ENCODE measurements at places on chromosomes 16 and 17.

DNA sequence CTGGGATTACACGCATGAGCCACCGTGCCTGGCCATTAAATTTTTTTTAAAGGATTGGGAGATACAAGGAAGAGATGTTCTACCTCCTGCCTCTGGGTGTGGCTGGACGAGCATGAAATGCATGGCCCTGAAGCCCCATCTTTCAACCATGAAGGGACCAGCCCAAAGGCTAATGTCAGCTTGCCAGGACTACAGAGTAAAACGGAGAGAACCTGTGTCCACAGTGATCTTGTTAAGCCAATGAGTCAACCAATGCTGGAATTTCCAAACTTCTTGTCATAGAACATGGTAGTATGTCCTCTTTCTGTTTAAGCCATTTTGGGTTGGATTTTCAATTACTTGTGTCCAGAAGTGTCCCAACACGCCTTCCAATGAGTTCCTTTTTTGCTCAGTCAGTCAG lies 71.3 kb downstream of the RTN4RL1 start:
- DNase-seq: no peak

- no peak for DNase-seq
These were observed 40.3 kb upstream of the MRPS23 start for GRCh38 chr17:57889892-57890856.

GRCh38 chr17:81067391-81067811 lies 32.5 kb downstream of the BAIAP2 start:
- no peak for DNase-seq

- no peak for DNase-seq
These were observed 46.1 kb downstream of the DCUN1D3 start for GRCh38 chr16:20853981-20854620.

- DNase-seq: no peak
These were observed 341.3 kb downstream of the BCAS3 start for GRCh38 chr17:61018938-61019337.

All from smooth muscle cell of the brain vasculature (primary cell).